Left renal pelvis (tissue), 4 donors: ENCODE measurements at places on chromosomes 3 and 15.

DNA sequence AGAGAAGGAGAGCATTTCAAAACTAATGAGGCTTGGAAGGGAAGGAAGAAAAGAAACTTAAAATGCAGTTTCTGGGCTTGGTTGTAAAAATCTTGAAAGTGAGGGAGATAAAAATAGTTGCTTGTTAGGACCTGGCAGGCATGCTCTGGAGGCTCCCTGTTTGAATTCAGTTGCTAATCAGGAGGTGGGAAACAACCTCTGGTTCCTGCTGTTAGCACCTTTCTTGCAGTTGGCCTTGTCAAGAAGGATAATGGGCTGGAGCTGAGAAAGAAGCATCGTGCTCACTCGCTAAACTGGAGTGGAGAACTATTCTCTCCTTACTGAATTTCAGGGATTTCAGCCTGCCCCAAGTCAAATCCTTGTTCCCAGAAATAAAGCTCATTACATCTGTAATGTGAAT, 23.4 kb downstream of the SNAPC5 start:
- no peak for DNase-seq

DNA sequence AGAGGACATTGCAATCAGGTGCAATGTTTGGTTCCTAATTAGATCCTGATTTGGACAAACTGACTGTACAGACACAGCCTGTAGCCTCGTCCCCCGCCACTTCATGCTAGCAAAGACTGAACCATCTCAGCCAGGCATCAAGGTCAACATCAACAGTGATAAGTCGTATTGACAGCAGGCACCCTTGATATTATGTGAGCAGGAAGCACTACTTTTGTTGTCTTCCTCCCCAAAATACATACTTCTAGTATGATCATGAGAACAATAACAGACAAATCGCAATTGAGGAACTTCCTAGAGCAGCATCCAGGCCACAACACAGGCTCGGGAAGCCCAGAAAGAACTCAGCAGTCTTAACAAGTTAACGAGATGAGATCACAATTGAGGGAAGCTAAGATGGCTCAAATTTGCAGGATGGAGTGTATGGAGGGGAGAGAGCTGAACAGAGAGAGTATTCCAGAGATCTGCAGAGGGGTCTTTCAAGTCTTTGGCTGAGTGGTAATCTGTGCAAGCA, 20.4 kb downstream of the TGM5 start:
- no peak for DNase-seq

- DNase-seq: no peak
Observed at GRCh38 chr3:111415018-111415417, 127.0 kb upstream of the CD96 start.

GRCh38 chr15:48641416-48641815, 4.1 kb downstream of the FBN1 start:
- no peak for DNase-seq

DNA sequence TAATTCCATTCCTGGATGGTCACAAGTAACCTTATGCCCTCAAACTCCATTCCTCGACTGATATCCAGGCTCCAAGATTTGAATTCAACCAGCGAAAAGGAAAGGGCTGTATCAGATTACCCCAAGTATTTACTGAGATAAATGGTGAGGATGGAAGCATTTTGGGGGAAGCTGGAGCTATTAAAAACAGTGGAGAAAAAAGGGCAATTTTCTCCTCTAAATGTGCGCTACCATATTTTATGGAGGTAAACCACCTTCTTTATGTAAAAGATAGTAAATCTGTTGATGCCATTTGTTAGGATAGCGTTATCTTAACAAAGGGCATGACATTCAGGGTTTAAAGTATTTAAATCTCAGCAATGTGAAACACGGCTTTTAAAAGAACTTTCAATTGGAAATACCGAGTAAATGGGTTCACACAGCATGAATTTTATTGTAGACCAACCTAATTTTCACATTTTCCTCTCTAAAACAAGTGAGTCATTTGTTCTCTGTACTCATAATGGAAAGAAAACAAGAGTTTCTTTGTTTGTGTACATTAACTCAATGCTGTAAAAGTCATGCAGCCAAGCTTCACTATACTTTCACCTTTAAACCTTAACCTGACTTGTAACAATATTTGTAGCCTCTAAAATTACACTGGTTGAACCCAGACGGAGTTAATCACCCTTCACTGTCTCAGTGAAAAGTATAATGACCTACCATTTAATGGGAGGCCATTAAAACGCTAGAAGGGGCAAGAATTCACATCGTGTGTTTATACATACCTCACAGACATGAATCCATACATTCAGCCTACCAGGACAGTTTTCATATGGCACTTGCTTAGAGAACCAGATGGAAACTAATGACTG, 773.4 kb downstream of the ROBO1 start:
- no peak for DNase-seq

DNA sequence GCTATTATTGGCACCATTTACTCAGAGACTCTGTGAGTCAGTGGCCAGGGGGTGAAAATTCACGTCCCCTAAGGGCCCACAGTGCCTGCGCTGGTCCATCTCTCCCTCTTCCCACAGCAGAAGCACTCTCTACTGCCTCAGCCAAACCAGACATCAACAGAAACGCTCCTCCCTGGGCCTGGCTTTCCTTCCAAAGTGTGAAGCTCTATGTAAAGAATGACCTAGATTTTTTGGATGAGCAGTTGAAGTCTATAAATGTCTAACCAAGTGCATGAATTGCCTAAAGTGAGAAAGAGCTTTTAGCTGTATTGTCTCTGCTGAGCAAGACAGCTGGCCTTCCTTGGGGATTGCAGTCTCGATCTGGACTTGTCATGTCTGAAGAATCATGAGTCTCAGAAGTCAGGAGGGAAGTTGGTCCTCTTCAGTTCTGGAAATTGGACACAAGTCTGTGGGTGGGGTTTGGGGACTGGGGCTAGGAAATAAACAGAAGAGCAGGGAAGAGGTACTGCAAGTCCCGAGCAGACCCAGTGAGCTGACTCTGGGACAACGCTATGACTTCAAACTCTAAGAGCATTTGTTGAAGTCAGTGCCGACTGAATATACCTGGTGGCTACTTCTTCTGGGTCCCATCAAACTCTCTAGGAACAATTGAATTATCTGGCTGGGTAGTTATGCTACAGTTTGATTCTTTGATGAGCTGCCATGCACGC, 29.0 kb downstream of the RASGRP1 start:
- DNase-seq: no peak

- DNase-seq: no peak
Observed at GRCh38 chr15:45667002-45667401, 32.2 kb downstream of the SQOR start.

DNA sequence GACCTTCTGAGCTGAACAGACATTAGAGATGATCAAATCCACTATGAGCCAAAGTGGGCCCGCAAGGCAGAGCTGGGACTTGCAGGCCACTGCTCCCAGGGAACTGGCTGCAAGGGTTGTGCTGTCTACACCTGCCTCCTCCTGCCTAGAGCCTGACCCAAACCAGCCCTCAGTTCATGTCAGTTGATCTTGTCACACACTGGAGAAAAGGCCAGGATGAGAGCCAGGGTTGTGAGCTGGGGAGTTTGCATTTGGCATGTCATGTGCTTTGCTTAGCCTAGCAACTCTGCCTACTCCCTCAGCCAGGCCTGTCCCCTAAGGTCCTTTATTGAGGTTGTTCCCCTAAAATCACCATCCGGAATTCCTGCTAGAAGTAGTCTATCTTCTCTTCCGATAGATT, 67.8 kb downstream of the RAB11A start:
- DNase-seq: no peak

DNA sequence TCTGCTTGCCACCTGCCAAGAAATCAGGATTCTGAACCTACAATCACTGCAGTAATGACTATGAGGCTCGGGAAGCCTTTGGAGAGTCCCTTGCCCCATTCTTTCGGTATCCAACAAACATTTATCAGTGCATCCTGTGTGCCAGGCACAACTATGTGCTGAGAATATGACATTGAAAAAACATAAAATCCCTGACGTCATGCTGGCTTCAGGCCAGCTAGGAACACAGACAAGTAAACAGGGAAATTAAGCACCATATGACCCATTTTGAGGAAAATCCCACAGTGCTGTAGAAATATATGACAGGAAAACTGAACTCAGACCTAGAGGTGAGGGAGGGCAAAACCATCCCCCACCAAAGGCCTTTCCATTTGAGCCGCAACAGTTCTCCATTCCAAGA, 34.1 kb upstream of the DET1 start:
- no peak for DNase-seq

DNA sequence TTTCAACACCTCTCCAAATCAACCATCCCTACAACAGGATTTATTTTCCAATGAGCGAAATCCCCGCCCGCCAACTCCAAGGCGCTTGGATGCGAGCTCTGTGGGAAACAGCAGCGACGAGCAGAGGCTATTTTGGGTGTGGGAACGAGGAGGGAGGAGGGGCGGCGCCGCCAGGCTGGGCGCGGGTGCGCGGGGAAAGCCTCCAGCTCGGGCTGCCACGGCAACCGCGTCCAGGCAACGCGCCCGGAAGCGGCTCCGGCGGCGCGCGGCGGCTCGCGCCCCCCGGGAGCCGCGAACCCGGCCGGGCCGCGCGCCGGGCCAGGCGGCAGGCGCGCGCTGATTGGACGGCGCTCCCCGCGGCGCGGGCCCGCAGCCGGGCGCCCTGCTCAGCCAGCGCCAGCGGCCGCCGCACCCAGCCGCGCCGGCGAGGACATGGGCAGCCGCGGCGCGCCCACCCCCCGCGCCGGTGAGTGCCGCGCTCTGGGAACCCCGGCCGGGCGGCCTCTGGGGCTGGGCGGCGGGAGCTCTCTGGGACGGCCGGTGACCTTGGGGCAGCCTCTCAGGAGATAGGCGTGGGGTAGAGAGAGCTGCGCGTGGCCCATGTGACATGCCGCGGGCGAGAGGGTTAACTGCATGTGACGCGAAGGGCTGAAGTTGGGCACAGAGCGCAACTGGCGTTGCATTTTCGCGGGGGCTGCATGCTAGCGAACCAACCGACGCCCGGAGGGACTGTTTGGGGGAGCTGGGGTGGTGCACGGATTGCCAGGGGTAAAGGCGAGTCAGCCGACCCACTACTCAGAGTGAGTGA, at the start of gene FAM81A:
TSS of gene FAM81A (plus strand) at position 370 of the 808 bp plus-strand sequence. CDS start 20,441 bp downstream, outside the sequence.
- peak; percentile 71 for DNase-seq

- no peak for DNase-seq
Observed at GRCh38 chr15:81256916-81257315, 60.2 kb downstream of the IL16 start.
